EH (cell line): ENCODE measurements at places on chromosomes 16 and 17.

GRCh38 chr16:30923554-30924075 is at the start of gene FBXL19:
FBXL19 (plus strand) TSS chr16:30923572; CDS start chr16:30925755, 2,183 bp downstream.
- DNase-seq = no peak

- peak; percentile 81 for DNase-seq
Measured at GRCh38 chr17:34199932-34200534, 55.1 kb upstream of the CCL2 start.

GRCh38 chr16:74720579-74720978 is 19.9 kb upstream of the MLKL start:
- no peak for DNase-seq

- peak; percentile 27 for DNase-seq
Measured at GRCh38 chr16:14366974-14367707, 262.9 kb downstream of the PARN start.

DNA sequence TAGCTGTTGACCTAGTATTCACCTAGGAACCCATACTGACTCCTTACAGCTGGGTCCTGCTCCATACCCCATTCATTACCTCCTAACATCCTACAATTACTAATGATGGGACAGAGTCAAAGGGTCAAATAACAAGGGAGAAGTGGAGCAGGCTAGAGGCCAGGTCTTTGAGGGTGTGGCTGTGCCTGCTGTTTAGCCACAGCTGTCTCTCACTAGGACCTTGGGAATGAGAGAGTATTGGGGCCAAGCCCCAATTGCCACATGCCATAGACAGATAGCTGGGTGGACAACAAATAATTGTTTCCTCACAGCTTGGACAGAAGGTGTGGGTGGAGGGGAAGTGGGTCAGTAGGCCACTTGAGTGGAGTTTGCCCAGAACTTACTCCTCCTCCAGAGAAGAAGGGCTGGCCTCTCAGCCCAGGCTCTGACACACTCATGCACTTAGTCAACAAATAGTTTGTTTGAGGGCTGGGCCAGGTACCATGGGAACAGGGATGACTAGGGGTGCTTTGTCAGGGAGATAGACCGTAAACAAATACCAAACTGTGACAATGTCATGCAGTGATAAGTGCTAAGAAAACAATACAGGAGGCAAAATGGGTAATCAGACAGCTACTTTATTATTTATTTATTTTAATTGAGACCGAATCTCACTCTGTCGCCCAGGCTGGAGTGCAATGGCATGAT is 10.2 kb upstream of the CENPT start:
- DNase-seq = peak; percentile 95

DNA sequence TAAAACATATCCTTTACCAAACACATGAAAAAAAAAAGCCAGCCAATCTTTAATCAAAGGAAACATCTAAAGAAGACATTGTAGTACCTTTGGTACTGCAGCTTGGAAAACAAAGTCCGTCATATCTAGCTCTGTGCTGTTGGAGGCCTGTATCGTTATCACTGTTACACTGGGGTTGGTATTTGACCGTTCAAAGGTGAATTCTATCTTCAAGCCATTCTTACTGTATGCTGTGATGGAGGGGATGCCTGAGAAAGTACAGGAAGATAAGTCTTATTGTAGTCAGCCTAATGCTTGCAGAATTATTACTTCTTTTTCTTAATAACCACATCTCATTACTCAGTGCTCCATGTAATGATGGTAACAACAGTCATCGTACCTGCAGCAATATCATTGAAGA is 14.4 kb upstream of the PHLPP2 start:
- DNase-seq = no peak

GRCh38 chr16:5633845-5634440 is 536.3 kb upstream of the EEF2KMT start:
- no peak for DNase-seq

GRCh38 chr16:1863681-1864460 is 8.1 kb downstream of the MEIOB start:
- DNase-seq = peak; percentile 58

GRCh38 chr16:6777624-6778023 is 555.0 kb upstream of the RBFOX1 start:
- no peak for DNase-seq

GRCh38 chr17:43740541-43740940 is 18.1 kb downstream of the SOST start:
- DNase-seq = peak; percentile 81

DNA sequence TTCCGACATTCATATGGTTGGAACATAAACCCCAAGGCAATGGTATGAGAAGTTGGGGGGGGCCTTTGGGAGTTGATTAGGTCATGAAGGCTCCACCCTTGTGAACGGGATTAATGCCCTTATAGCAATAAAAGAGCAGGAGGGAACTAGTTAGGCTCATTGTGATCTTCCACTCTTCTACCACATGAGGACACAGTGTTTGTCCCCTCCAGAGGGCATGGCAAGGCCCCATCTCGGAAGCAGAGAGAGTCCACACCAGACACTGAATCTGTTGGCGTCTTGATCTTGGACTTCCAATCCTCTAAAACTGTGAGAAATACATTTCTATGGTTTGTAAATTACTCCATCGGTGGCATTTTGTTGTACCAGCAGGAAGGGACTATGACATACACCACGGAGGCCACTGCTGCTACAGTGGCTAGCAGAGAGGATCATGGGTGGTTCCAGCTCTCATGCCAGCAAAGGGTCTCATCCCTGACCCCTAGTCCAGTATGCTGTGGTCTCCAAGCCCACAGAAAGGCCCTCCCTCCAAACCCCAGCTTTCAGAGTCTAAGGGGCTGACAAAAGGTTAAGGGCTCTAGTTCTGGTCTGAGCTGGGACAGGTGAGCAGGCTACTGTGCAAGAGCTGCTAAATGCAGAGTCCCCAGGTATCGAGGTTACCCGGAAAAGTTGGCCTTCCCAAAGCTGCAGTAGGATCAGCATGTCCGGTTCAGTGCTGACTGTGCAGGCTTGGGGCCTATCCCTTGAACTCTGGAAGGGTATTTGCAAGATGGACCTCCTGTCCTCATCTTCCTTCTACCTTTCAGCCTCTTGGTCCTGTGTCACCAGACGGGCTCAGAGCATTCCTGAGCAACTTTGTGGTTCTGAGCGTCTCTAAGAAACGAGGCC is 12.2 kb downstream of the CCR7 start:
- peak; percentile 53 for DNase-seq

DNA sequence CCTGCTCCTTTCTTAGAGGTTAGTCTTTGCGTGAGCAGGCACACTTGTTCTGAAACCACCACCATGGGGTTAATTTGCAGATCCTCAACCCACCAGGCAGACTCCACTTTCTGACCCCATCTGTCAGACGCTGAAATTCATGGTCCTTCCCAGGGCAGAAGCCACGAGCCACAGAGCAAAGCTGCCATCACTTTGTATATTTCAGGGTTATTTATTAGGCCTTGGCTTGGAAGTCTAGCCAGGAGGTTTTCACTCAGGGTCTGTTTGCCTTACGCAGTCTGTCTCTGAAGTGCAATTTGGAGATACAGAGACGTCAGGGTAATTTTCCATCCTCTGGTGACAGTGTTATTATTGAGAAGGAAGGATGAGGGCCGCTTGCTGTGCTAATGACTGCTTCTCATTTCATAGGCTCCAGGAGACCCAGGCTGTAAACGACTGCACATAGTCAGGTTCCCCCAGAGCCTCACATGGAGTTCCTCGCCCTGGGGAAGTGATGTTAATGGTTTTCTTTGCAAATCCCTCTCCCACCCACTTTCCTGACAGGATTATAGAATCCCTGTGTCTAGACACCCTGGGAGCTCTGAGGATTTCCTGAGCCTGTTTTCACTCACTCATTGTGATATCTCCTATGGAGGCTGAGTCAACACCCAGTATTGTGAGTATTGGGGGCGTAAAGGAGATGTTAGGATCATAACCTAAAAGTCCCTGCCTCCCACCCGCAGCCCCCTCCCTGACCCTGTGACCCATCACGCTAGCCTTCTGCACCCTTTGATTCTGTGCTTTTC is 269.0 kb downstream of the ABCC12 start:
- peak; percentile 1 for DNase-seq

- DNase-seq = peak; percentile 35
Measured at GRCh38 chr16:610513-611381, 20.0 kb upstream of the WFIKKN1 start.
